ENCODE measurements at places on chromosomes 2 and 18. TPM values are rescaled to one million over a fixed set of nuclear protein-coding genes. Genes with fewer than 3 reads are reported as not detected.

SAG gene
- 0.31 TPM for total RNA-seq

PROKR1 gene
- 0.60 TPM for total RNA-seq

OTX1 gene
- total RNA-seq: not detected

ITGB6 gene
- not detected for total RNA-seq

DNA sequence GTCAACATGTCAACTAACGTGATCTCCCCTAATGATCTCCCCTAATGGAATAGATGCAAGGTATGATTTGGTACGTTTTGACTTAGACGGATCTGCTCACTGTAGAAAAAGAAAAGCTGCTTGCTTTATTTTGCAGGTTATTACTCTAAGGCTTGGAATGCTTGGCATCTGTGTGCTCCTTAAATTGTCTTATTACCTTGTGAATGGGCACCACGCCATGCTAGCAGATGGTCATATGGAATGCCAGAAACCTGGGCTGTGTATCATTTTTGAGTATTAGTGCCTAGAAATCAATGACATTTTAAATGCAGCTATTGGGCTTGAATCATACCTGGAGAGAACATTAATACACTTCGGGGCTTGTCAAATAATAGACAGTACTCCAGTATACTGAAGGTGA, 16.5 kb upstream of the FIGN start:
- DNase-seq: no peak

DNA sequence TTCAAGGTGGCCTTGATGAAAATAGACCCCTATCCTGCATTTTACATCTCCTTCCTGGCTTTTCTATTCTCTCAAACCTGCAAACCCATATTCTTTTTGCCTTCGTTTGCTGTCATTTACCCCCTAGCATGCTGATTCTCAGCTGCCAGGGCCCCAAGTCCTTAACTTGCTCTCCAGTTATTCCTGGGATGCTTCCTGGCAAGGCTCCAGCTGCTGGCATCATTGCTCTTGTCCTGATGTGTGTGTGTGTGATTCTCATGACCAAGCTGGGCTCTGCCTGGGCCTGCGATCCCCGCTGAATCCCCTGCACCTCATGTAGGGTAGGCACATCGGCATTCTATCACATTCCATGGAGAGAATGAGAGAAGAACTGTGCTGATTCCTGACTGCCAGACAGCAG, 11.9 kb downstream of the NPAS2 start:
- DNase-seq: no peak

DNA sequence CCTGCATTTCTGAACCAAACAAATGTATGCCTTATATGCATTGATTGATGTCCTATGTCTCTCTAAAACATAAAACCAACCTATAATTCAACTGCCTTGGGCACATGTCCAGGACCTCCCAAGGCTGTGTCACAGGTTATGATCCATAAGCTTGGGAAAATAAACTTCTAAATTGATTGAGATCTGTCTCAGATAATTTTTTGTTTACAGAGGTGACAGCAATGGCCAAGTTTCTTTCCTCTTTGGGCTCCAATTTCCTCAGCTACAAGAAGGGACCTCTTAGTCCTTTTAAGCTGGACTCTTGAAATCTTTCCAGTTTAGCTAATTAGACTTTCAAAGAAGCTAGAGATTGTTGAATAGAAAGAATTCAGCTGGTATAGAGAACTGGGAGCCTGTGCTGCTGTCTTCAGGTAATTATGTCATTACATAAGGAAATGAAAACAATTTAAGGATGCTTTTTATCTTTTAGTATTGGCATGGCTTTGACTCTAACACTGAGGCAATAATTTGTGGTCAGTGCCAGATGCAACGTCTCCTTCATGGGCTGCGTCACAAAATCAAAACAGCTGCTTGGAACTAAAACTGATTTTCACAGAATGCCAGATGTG, 412.1 kb upstream of the TRIB2 start:
- DNase-seq: no peak

DNA sequence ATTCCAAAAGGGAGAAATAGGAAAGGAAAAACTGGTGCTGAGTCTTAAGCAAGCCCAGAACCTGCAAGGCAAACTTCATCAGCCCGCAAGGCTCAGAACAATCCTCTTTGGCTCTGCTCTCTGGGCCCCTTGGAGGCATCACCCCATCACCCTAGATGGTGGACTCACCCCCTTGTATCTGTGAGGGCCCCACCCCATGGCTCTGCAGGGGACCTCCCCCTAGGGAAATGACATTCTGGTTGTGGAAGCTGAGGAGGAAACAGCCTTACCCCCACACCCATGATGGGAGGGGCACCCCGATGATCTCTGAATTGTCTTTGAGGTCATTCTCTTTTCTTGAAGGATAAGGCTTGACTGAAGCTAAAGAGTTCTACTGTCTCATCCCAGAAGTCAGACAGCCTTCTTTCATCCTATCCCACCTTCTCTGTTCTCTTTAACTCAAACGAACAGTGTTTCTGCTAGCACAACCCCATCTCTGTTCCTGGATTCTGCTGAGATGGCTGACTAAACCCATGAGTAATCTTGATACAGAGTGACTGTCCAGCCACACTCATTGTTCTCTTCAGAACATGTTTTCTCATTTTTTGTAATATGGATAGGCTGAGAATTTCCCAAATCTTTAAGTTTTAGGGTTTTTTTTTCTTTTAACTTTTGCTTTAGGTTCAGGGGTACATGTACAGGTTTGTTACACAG, 492.1 kb upstream of the MYT1L start:
- DNase-seq: no peak

- DNase-seq: no peak
Observed at GRCh38 chr2:150125188-150125587, 362.3 kb downstream of the RND3 start.

DNA sequence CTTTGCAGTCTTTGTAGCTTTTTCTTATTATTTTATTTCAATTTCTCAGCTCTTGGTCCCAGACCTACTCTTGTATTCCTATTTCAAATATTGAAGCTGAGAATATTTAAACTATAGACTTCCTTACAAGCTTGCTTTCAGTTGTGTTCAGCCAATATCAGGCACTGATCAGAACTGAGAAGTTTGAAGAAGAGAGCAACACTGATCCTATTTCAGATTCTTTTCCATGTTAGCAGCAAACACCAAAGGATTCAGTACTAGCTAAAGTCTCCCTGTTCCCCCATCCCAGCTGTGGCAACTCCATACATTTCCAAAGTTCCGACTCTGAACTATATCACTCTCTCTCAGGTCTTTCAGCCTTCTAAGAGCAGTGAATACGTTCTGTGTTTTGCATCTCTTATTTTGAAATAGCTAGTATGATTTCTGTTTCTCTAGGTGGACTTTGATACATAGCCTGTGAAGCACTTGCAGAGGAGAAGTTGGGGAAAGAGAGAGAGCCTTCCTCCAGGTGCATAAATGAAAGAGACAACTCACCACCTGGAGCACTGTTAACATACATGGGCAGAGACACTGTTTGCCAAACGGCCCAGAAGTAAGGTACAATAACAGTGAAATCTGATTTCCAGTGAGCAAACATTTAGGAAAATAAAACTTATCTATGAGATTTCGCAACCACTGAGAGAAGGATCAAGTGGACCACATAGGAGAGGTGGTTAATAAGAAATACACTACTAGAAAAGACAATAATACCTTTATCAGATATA, 135.0 kb upstream of the ZNF804A start:
- DNase-seq: no peak

DNA sequence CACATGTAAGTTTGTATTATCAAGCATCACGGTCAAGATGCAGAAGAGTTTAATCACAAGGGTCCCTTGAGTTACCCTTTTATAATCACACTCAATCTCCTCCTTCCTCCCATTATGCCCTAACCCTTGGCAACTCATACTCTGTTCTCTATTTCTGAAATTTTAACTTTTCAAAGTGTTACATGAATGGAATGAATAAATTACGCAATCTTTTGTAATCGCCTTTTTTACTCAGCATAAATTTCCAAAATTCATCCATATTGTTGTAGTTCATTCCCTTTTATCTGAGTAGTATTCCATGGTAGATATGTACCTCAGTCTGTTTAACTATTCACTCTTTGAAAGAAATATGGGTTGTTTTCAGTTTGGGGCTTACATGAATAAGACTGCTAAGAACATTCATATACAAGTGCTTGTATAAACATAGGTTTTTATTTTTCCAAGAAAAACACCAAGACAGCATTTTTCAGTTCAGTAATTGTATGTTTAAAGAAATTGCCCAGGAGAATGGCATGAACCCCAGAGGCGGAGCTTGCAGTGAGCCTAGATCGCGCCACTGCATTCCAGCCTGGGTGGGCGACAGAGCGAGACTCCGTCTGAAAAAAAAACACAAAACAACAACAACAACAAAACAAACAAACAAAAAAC, 430.9 kb upstream of the KCNH7 start:
- no peak for DNase-seq

DNA sequence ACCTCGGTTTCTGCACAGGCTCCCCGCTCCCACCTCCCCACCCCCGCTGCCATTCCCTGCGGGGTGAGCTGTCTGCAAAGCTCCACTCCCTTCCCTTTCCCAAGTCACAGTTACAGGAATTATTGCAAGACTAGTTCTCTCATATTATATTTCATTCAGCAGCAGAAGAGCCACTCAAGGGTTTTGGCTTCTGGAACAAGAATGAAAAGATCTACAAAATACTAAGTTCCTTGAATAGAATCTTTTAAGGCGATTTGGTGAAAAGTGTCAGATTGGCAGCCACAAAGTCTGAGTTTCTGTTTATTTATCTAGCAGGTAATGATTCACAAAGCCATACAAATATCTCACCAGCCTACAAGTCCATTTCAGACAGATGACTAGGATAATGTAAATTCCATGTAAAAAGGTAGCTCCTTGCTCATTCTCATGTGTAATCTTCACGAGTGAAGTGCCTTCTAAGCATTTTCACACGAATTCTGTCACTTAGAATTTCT, 221.9 kb upstream of the RBBP8 start:
- DNase-seq: no peak

- DNase-seq: no peak
Observed at GRCh38 chr2:176669398-176670174, 400.3 kb downstream of the MTX2 start.

All from activated naive CD8-positive, alpha-beta T cell treated with anti-CD3 and anti-CD28 coated beads for 36 hours (primary cell).